ENCODE measurements at places on chromosomes 7 and 10. TPM values are rescaled to one million over a fixed set of nuclear protein-coding genes. Genes with fewer than 3 reads are reported as not detected.

DNA sequence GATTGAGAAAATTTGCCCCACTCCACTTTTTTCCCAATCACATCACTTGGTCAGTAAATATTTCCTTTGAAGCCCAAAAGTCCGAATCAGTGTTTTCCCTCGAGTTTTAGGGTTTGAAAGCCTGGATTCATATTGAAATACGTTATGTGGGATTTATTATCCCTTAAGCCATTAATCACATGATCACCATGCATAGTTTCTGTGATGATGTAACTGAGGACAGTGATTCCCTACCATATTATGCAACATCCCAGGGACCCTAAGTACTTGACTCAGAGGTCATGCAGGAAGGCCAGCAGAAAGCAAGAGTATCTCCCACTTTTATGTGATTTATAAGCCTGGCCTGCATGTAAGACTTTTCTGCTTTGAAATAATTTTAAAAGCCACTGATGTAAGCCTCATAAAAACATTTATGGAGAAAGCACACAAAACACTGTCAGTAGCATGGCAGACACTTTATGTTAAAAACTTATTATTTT lies 630.6 kb upstream of the ZWINT start:
- DNase-seq: no peak

DNA sequence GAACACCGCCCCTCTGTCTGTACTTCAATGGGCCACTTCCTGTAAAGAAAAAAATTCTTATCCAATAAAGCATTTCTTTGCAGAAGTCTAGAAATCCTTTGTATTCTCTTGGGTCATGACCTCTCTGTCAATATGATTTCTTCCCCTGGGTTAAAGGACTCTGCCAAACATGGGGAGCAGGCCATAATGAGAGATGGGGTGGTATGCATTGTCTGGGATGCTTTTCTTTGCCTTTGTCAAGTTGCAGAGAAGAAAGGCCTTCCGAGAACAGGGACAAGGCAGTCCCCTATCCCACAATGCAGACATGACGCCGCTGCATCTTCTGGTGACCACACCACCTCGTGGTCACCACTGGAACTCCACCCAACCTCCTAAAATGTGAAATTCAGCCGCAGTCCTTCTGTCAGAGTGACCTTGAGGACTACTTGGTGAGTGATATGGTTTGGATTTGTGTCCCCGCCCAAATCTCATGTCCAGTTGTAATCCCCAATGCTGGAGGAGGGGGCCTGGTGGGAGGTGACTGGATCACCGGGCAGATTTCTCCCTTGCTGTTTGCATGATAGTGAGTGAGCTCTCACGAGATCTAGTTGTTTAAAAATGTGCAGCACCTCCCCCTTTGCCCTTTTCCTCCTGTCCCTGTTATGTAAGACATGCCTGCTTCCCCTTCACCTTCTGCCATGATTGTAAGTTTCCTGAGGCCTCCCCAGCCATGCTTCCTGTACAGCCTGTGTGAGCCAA lies 15.2 kb upstream of the FRMPD2 start:
- DNase-seq: peak; percentile 35

GRCh38 chr7:45589061-45589460 lies 14.9 kb downstream of the ADCY1 start:
- no peak for DNase-seq

DNA sequence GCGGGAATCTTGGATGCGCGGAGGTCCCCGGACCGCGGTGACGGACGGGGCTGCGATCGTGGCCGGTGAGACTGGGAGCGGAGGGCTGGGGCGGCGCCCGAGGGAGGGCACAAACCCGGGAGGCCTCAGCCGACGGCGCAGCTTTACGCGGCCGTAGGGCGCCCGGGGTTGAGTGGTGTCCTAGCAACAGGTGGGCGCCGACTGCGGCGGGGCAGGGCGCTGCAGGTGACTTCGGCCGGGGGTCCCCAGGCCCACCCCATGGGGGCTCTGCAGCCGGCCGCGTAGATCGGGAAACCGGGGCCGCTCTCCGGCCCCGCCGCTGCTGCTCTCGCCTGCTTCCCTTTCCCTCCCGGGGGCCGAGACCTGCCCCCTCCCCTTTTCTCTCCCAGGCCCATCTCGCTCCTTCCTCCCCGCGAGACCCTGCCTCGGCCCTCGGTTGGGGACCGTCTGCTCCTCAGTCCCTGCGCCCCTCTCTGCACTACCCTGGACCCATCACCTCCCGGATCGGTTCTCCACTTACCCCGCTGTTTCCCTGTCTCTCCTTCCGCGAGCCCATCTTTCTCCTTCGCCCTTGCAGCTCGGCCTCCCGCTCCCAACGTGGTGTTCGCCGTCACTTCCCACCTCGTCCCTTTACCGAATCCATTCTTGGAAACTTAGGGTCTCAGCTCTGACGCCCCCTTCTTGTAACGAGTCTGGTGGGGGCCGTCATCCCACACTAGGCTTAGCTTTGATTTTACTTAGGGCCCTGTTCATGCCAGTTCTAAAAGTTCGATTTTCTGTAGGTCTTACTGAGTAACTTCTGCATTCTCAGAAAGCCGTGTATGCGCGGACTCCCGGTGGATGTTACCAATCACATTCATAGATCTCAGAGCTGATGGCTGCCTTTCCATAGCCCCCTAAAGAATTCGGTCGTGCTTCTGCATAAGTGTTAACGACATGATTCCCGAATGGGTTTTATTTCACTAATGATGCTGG lies 18.5 kb upstream of the ACBD5 start:
- no peak for DNase-seq

- DNase-seq: no peak
Measured at GRCh38 chr7:19984231-19984632, 210.8 kb upstream of the TMEM196 start.

GRCh38 chr10:5491477-5491876 lies 7.9 kb downstream of the CALML5 start:
- DNase-seq: no peak

DNA sequence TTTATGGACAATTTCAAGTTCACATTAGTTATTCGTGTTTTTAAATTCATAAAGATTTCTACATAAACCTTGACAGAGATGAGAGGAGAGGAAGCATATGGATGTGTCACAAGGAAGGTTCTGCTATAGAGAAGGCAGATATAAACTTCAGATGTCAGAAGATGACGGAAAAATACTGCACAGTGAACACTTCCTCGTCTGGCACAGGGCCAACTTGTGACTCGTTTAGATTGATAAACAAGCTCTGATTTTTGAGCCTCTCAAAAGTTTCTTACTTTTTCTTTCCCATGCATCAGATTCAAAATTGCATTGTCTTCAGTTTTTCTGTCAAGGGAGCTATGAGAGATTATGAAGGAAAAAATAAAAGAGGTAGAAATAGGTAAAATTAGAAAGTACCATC lies 156.4 kb upstream of the MINDY3 start:
- no peak for DNase-seq

DNA sequence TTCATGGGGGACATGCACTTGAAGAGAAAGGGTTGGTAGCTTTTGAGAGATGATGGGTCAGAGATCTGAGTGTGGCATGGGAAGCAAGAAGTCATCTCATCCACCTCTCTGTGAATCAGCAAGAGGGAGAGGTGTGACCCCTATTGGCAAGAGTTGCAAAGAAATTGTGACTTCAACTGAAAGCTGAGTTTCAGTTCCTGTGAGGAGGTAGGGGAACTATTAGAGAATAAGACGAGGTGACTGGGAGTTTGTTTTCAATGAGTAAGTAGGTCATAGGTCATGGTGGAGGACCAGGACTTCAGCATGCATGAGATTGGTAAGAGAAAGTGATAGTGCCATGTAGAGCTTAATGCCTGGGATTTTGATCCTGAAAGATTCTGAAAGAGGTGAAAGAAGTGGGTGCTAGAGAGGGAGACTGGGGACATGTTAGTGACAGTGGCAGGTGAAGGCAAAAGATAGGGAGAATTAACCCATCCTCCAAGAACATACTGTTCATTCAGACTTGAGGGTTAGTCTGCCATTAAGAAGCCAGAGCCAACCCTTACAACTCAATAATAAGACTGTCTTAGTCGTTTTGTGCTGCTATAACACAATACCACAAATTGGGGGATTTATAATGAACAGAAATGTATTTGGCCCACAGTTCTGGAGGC lies 75.5 kb upstream of the CAPZA2 start:
- peak; percentile 79 for DNase-seq

DNA sequence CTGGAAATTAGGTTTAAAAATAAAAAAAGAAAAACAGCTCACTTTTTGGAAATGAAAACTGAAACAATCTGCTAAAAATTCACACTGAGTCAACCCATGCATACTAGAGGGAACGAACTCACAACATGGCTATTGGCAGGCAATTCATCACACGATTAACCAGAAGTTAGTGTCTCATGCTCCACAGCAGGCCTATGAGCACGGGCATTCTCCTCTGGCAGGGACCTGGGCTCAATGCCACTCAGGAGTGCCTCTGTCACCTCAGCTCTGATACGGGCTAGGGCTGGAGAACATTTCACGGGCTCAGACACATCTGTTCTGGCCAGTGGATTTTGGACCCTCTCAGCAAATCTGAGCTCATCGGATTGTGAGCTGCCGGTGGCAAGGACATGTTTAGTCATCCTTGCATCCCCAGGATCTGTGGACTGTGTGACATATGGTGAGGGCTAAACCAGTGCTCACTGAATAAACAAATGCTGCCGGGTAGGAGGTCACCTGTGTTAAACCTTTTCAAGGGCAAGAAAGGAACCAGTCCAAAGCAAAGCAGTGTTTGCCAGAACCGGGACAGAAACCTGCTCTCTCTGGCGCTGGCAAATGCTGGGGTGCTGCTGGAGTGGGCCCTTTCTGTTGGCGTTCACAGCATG lies 40.1 kb downstream of the POLR3A start:
- no peak for DNase-seq

DNA sequence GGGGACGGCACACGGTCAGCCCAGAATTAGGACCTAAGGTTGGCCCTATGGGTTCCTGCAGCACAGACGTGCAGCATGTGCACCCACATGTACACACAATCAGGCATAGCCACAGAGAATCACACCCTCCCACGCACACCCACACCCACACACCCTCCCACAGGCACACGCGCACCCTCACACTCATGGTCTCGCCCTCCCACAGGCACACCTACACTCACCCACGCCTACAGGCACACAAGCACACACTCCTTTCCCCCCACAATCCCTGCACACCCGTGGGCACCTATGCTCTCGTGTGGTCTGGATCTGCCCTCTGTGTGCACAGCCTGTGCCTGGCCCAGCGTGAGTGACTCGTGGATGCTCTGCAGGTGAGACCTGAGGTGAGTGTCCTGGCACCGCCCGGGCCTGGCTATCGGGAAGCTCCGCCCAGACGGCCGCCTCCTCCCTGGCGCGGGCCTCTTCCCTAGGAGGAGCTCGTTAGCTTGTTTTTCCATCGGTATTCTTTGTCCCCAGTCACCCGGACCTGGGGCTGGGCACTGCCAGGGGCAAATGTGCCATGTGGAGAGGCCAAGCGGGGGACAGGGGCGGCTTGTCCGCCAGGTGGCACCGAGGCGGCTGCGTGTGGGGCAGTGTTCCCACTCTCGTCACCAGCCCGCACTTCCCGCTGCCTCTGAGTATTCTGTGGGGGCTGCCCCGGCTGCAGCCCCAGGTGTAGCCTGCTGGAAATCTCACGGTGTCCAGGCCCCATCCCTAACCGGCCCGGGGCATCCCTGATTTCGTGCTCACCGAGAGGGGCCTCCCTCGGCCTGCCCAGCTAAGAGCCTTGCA lies 110.2 kb upstream of the FAM20C start:
- no peak for DNase-seq

- peak; percentile 35 for DNase-seq
Measured at GRCh38 chr7:22718200-22718711, 8.7 kb upstream of the IL6 start.

- DNase-seq: peak; percentile 59
Measured at GRCh38 chr10:110834629-110835301, 37.0 kb upstream of the PDCD4 start.

FKBP6 gene
- total RNA-seq: not detected

NEUROG3 gene
- total RNA-seq: not detected

CNNM1 gene
- 0.35 TPM for total RNA-seq

KLHDC10 gene
- total RNA-seq: 26.4 TPM

PTF1A gene
- total RNA-seq: not detected

WAC gene
- total RNA-seq: 92.2 TPM

VSTM4 gene
- total RNA-seq: 0.35 TPM

WNT8B gene
- total RNA-seq: not detected

HOXA7 gene
- 1.2 TPM for total RNA-seq

ASB13 gene
- total RNA-seq: 12.7 TPM

LRRC18 gene
- not detected for total RNA-seq

Measured in renal cortical epithelial cell (primary cell).